A549 treated with DMSO at 1 μM for 4 hours (cell line): ENCODE measurements at places on chromosomes 2 and 18. TPM values are rescaled to one million over a fixed set of nuclear protein-coding genes. Genes with fewer than 3 reads are reported as not detected.

The GDF7 gene
- total RNA-seq: 0.02 to 0.05 TPM (median 0.05 TPM) in 5 replicates

The RFX8 gene
- not detected in 5 replicates for total RNA-seq

The MAPRE2 gene
- total RNA-seq: 17.0 to 19.0 TPM (median 17.8 TPM) in 5 replicates

The SDC1 gene
- total RNA-seq: 172 to 222 TPM (median 186 TPM) in 5 replicates

The SSB gene
- 134 to 157 TPM (median 146 TPM) in 5 replicates for total RNA-seq

The COLEC11 gene
- total RNA-seq: 0.38 to 0.70 TPM (median 0.48 TPM) in 5 replicates

The WDCP gene
- total RNA-seq: 12.0 to 15.5 TPM (median 14.6 TPM) in 5 replicates

The DSG1 gene
- not detected in 5 replicates for total RNA-seq

The RAB31 gene
- 25.5 to 35.5 TPM (median 32.2 TPM) in 5 replicates for total RNA-seq

The PSMA8 gene
- total RNA-seq: not detected in 5 replicates

The MTA3 gene
- 25.8 to 34.5 TPM (median 32.2 TPM) in 5 replicates for total RNA-seq

The ABCG5 gene
- not detected in 5 replicates for total RNA-seq

The ATG9A gene
- 47.0 to 55.9 TPM (median 49.7 TPM) in 5 replicates for total RNA-seq

The VIL1 gene
- 0.16 to 0.33 TPM (median 0.18 TPM) in 5 replicates for total RNA-seq

The TGFA gene
- 7.4 to 9.5 TPM (median 8.6 TPM) in 5 replicates for total RNA-seq

The NTSR2 gene
- not detected in 5 replicates for total RNA-seq

The CNTNAP5 gene
- total RNA-seq: not detected in 5 replicates

The KCNIP3 gene
- total RNA-seq: 0.89 to 2.1 TPM (median 1.6 TPM) in 5 replicates

The OTOS gene
- total RNA-seq: 0.21 TPM in 1 of 5 replicates, not detected in the others

The TMEM247 gene
- not detected in 5 replicates for total RNA-seq

The ONECUT2 gene
- total RNA-seq: 0.31 to 0.63 TPM (median 0.57 TPM) in 5 replicates

The SKA1 gene
- 12.2 to 15.2 TPM (median 15.0 TPM) in 5 replicates for total RNA-seq

The RUFY4 gene
- total RNA-seq: not detected in 5 replicates

The NYAP2 gene
- total RNA-seq: 0.02 to 0.03 TPM (median 0.02 TPM) in 3 of 5 replicates, not detected in the others

The CIDEA gene
- not detected in 5 replicates for total RNA-seq

The LIMS3 gene
- not detected in 5 replicates for total RNA-seq

The TRAF3IP1 gene
- 11.1 to 16.3 TPM (median 13.2 TPM) in 5 replicates for total RNA-seq

The ATOH8 gene
- total RNA-seq: 3.6 to 7.1 TPM (median 4.5 TPM) in 5 replicates

The ZNF521 gene
- not detected in 5 replicates for total RNA-seq

The UBE2E3 gene
- total RNA-seq: 71.3 to 83.9 TPM (median 78.2 TPM) in 5 replicates

The GGCX gene
- 39.4 to 45.2 TPM (median 45.0 TPM) in 5 replicates for total RNA-seq

The SEC11C gene
- total RNA-seq: 53.1 to 67.2 TPM (median 59.3 TPM) in 5 replicates

The CXCR1 gene
- total RNA-seq: not detected in 5 replicates

The ARHGAP15 gene
- not detected in 5 replicates for total RNA-seq

The UGT1A6 gene
- total RNA-seq: 1.1 to 1.3 TPM (median 1.3 TPM) in 5 replicates
